ENCODE measurements at places on chromosomes 2 and 18.

DNA sequence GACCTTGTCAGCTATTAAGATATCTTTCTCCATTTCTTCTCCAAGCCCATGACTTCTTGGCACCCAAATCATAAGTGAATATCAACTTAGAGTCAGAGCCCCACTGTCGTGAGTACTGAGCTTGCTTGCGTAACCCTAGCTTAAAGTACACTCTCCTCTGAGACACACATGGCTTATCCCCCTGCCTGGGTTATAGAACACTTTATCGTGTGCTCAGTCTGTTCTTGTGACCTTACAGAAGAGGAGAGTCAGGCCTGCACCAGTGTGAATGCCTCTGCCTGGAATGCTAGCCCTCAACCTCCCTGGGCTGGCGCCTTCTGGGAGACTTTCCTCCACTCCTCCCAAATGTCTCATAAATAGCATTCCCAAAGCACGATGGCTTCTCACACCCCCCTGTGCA is 79.3 kb downstream of the CEP192 start:
- DNase-seq = no peak

GRCh38 chr2:170895023-170895757 is 33.9 kb upstream of the GORASP2 start:
- DNase-seq = no peak

GRCh38 chr2:26168785-26169184 is 4.1 kb upstream of the GAREM2 start:
- no peak for DNase-seq

DNA sequence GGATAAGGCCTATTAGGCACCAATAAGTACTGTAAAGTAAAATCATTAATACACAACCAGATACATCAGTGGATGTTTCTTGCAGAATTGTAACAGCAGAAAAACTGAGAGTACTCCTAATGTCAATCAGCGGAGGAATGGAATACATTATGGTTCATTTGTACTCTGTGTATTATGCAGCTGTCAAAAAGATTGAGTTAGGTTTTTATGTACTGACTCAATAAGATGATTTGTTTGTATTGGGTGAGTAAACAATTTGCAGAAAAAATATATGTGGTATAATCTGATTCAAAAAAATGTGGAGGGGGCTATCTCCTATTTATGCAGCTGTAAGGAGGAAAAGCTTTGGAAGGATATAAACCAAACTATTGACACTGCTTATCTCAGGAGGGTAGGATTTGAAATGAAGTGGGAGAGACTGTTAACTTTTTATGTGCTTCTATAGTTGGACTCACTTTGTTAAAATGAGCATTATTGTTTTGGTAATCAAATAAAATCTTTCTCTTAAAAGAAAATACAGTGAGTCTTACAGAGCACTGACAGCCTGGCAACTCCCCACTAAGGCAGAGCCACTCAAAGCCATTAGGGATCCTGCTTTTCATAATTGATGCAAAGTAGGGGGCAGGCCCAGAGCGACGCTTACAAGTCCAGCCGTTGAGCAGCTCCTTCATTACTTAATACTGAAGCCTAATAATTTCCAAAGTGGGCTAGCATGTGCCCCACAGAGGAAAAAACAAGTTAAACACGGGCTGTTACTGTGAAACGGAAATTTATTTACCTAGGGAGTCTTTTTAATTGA is 168.8 kb downstream of the PHLPP1 start:
- DNase-seq = no peak

All from stimulated activated CD8-positive, alpha-beta memory T cell treated with anti-CD3 and anti-CD28 coated beads, Interleukin-4, amount 100 ng/mL, for 48 hours (primary cell).